ENCODE measurements at places on chromosomes 11 and 22. TPM values are rescaled to one million over a fixed set of nuclear protein-coding genes. Genes with fewer than 3 reads are reported as not detected.

The OR5A1 gene
- not detected for total RNA-seq

- no peak overlapping the region for H3K27ac ChIP-seq
- no peak for DNase-seq
- no peak overlapping the region for H3K4me3 ChIP-seq
- no peaks in the 10 kb centered on the region for H3K27me3 ChIP-seq
Observed at GRCh38 chr11:130765951-130766649, 150.2 kb downstream of the SNX19 start.

GRCh38 chr22:47161631-47162030 is 399.2 kb downstream of the TBC1D22A start:
- H3K27me3 ChIP-seq, result no peaks in the 10 kb centered on the region
- H3K4me3 ChIP-seq, result no peak overlapping the region
- H3K27ac ChIP-seq, result no peak overlapping the region
- DNase-seq, result no peak
- H3K36me3 ChIP-seq, result no peaks in the 10 kb centered on the region

DNA sequence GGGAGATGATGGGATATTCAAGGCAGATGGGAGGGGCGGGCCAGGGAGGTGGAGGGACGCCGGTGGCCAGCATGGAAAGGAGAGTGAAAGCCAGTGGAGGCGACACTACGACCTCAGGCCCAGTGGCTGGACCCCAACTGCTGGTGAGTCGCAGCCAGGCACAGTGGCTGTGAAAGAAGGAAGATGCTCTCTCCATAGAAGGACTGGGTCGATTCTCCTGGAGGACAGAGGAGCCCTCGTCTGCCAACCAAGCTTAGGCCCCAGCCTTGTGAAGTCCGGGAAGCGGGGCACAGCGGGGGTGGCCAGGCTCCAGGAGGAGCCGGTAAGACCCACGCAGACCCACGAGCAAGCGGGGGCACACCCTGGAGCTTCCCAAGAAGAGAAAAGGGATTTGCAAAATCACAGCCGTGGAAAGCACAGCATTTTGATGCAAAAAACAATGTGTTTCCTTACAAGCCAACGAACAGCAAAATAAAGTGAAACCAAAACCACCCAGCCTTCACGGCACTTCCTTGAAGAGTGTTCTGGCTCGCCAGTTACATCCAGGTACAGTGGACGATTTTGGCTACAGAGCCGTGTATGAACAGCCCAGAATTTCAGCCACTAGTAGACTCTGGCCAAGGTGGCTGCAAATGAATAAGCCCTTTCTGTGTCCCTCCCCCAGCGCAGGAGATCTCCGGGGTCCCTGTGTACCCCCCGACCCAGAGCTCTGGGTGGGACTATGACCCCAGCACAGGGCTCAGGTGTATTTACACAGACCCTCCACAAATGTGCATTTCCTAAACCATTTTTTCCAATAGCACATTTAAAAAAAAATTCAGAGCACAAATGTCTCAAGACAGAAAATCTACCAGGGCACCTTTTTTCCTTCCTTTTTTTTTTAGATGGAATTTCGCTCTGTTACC is 96.9 kb downstream of the TRMU start:
- no peaks in the 10 kb centered on the region for H3K4me1 ChIP-seq
- no peaks in the 10 kb centered on the region for H3K27me3 ChIP-seq
- no peak overlapping the region for H3K4me3 ChIP-seq
- H3K27ac ChIP-seq, result no peak overlapping the region
- no peaks in the 10 kb centered on the region for H3K36me3 ChIP-seq

- H3K27me3 ChIP-seq, result no peaks in the 10 kb centered on the region
- peaks cover 26% of the 10 kb centered on the region for H3K4me1 ChIP-seq
- H3K36me3 ChIP-seq, result no peaks in the 10 kb centered on the region
- no peak overlapping the region for H3K4me3 ChIP-seq
- no peak for DNase-seq
Observed at GRCh38 chr22:36471341-36471821, 10.1 kb downstream of the TXN2 start.

- no peaks in the 10 kb centered on the region for H3K36me3 ChIP-seq
- H3K27me3 ChIP-seq, result no peaks in the 10 kb centered on the region
- no peak overlapping the region for H3K27ac ChIP-seq
- no peak for DNase-seq
Observed at GRCh38 chr11:96318850-96319249, 24.1 kb downstream of the MAML2 start.

- no peaks in the 10 kb centered on the region for H3K36me3 ChIP-seq
- no peak overlapping the region for H3K4me3 ChIP-seq
- H3K27me3 ChIP-seq, result no peaks in the 10 kb centered on the region
- no peak for DNase-seq
- no peak overlapping the region for H3K27ac ChIP-seq
Observed at GRCh38 chr11:118287006-118287405, 17.5 kb upstream of the CD3E start.
